ENCODE measurements at places on chromosomes 4 and X.

GRCh38 chrX:12580548-12580947 lies 210.7 kb upstream of the PRPS2 start:
- no peak for DNase-seq

DNA sequence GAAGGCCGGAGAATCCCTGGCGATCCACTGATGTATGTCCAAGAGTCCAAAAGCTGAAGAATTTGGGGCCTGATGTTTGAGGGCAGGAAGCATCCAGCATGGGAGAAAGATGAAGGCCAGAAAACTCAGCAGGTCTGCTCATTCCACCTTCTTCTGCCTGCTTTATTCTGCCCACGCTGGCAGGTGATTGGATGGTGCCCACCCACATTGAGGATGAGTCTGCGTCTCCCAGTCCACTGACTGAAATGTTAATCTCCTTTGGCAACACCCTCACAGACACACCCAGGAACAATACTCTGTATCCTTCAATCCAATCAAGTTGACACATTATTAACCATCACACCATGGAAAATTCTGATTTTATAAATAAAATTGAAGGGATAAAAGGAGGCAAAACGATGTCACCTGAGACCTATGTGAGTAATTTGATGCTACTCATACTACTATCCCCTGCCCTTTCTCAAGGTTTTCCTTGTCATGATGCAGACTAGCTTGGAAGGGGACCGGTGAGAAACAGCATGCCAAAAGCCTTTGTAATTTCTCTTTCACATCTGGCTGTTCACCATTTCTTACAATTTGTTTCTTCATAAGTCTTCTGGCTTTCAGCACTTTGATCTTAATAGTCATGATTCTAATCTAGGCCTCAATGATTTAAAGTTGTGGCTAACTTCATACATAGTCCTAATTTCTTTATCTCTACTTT lies 9.7 kb upstream of the PYURF start:
- DNase-seq: no peak

DNA sequence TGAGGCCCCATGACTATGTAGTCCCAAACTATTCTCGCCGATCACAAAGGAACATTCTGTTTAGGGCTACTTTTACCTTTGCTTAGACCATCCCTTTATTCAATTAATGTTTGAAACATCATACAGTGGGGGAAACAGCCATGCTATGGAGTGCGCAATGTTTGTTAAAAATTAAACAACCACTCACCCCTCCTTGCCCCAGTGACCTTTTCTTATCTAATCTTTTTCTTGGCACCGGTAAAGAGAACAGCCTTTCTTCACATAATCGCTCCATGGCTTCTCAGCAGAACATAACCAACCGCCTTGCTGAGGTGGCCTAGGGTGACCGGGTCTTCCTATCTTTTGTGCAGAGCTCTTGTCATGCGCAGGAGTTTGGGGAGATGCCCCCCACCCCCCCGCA lies 152.6 kb downstream of the VCX3A start:
- DNase-seq: no peak

DNA sequence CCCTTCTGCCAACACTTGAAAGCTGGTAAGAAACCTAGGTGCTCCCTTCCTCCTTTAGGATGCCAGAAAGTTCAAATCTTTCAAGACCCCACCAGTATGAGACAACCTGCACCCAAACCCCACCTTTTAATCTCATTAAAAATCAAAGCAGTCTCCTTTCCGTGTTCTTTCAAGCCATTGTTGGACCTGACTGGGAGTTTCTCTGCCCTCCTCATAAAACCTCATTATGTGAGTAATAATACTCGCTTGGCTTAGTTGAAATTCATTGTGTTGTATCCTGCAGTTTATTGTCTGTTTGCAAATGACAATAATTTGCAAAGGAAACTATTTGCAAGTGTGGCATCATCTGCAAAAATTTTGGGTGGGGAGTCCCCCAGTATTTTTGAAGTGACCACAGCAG lies 133.2 kb upstream of the VEGFC start:
- no peak for DNase-seq

DNA sequence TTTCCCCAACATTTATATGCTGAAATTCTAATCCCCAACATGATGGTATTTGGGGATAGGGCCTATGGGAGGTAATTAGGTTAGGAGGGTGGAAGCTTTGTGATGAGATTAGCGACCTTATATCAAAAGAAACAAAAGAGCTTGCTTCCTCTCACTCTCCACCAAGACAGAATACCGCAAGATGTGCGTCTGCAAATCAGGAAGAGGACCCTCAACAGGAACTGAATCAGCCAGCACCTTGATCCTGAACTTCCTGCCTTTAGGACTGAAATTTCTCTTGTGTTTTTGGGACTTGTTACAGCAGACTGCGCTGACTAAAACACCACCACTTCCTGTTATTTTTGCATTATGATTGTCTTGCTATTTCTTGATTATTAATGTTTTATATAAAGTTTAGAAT lies 1889.4 kb downstream of the C4orf33 start:
- no peak for DNase-seq

DNA sequence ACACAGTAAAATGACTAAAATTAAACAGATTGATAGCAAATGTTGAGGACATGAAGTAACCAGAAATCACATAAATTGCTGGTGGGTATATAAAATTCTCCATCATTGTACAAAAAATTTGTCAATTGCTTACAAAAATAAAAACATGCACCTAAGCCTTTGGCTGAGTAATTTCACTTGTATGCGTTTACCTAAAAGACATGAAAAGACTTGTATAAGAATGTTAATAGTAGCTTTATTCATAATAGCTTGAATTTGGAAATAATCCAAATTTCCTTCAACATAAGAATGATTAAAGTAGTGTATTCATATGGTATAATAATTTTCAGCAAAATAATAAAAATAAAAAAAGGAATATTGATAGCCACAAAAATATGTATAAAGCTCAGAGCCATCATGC lies 37.7 kb downstream of the PDHA2 start:
- DNase-seq: no peak

DNA sequence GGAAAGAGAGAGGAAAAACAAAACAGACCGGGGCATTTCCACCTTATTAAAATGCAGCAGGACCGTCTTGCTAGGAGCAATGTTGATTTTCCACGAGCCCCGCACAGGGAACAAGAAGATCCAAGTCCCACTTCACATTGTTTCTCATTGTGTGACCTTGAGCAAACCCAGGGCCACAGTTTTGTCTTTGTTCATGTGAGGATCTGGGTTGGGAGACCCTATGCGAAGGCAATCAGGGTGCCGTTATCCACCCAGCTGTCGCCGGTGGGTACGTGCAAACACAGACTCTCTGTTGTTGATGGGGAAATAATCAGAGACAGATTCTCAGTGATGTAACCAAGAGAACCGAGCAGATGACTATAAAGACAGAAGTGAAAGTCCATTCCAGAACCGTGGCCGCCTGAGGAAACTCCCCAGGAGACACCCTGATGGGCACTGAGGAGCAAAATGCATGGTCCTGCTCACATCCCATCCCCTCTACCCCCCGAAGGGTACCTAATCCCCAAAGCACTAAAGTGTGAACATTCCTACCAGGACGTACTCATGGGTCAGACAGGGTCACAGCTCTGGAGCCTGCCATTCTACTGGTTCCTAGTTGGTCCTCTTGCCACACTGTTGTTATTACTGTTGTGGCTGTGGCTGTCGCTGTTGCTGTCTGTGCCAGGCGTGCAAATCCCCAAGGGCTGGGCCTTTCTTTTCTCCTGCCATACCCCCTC lies 102.7 kb upstream of the RBPJ start:
- DNase-seq: no peak

DNA sequence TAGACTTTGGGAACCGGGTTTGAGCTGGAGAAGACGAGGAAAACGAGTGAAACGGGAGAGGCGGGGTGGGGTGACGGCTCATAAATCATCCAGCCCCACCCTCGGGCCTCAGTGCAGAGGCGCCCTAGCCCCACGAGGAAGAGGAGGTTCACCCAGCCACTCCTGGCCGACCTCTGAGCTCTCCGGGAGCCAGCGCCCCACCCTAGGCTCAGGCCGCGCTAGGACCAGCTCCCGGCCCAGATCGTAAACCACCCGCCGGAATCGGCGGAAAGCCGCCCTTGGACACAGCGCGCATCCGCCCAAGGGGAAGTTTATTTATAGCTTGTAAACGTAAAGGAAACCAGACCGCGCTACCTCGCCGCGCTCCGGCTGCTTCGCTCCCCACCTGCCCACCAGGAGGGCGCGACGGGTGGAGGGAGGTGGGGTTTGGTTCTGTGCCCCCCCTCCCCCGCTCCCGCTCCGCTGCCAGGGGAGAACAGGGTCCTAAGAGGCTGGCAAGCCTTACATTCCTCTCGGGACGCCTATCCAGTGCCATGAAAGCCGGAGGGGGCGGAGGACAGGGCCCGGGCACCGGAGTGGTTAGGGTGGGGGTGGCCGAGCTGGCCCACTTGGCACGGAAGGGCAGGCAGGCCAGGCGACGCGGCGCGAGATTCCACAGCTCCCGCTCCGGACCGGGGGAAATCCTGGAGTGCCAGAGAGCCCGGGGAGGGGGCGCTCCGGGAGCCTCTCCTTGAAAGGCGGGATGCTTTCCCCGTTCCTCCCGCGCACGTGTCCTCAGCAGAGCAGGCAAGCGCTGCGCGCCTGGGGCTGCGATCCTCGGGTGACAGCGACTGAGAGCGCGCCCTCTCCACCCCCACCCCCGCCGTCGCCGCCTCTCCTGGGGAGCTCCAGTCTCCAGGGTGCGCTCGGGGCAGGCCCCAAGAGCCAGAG lies 84.2 kb downstream of the BCOR start:
- DNase-seq: peak; percentile 47

GRCh38 chr4:90254357-90254756 lies 127.2 kb downstream of the CCSER1 start:
- DNase-seq: no peak

DNA sequence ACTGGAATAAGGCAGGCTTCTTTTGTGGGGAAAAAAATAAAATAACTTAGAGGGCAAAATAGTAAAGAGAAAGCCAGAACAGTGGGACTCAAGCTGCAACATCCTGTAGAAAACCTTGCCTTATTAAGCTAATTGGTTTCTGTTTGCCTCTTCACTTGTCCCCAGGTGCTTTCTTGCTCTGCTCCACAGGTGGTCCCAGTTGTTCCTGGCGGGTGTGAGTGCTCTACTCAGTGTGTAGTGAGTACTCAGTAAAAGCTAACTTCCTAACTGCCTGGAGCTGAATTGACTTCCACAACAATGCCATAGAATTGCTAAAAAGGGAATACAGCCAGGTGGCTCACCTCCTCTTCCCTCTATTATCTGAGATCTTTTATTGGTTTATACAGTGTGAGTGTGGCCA lies 930.2 kb downstream of the C4orf33 start:
- DNase-seq: no peak

GRCh38 chr4:175412746-175413145 lies 399.3 kb downstream of the GPM6A start:
- no peak for DNase-seq

DNA sequence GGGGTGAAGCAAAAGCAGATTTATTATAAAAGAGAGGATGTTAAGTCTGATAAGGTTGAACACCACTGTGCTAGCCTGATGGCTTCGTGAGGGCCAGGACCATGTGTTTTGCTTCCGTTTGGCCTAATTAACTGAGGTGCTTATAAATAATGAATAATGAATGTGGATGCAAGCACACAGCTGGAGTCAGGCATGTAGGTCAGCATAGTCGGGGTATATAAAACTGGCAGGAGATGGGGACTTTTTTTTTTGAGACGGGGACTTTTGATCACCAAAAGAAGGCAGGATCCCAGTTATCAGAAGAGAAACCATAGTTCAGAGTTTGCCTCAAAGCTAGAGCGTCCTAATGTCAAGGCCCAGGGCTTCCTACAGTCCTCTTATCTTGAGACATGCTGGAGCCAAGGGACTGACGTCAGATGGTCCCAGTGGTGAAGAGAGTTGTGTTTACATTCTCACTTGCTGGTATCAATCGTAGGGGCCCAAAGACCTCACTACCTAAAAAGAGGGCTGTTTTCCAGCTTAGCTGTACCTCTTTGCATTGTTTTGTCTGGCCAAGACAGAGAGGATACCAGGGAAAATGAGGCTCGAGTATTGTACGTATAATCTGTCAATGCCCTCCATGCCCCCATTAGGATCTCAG lies 50.4 kb downstream of the RTL9 start:
- no peak for DNase-seq

- DNase-seq: no peak
Measured at GRCh38 chr4:187166886-187167512, 443.3 kb upstream of the FAT1 start.

DNA sequence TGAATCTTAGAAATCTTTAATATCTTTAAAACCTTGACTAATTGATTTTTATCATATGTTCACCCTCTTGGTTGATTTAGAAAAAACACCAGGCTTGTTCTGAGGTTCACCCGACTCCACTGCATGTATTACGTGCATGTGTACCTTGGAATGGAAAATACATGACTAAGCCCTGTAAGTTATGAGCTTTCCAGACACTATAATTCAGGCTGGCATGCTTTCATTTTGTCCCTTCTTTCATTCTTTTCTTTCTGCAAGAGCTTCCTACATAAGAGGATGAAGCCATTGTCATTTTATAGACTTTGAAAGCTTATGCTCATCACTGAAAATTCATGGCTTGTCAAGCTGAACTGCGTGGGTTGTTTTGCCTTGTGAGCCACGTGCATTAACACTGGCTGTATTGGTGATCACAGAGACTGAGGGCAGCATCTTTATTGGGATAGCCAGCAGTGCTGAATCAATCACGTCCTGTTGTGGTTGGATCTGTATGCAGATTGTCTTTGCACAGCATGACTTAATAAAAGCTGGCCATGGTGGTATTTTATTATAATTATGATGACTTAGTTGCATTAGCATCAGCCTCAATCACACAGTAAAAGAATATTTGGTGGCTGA lies 141.9 kb downstream of the SLIT2 start:
- DNase-seq: no peak

DNA sequence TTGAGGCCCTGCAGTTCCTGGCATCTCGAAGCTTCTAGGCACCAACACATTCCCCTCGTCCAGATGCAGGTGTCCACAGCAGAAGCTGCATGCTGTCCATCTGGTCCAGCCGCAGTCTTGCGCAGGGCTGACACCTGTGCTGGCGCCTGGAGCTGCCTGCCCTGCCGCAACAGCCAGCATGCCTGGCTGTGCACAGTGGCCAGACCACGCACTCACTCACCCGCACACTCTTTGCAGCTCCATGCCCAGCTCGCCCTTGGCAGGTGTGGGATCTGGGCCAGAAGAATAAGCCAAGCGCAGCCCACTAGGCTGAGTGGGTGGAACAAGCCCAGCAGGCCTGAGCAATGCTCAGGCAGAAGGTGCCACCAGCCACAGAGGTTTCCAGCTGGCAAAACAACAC lies 125.6 kb downstream of the PARM1 start:
- DNase-seq: no peak

GRCh38 chr4:77820649-77821561 lies 1.7 kb upstream of the CNOT6L start:
- peak; percentile 20 for DNase-seq

DNA sequence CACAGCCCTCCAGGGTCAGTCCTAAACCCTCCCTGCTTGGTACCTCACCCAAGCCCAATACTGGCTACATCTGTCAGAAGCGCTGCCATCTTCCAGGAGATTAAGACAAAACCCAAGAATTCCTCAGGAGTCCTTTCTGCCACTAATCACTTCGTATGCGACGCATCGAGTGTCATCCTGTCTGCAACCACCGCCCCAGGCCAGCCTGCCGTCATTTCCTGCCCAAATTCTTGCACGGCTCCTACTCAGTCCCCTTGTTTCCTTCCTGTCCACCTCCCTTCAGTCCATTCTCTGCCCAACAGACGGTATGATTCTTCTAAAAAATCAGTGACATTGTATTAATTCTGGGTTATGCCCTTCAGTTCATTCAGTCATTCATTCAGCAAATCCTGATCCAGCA lies 113.6 kb downstream of the NFKB1 start:
- DNase-seq: peak; percentile 49
